ENCODE measurements at places on chromosomes 4 and X. TPM values are rescaled to one million over a fixed set of nuclear protein-coding genes. Genes with fewer than 3 reads are reported as not detected.

Gene PRDM8
- total RNA-seq, result 8.8 TPM

Gene HTRA3
- total RNA-seq, result 2.6 TPM

GRCh38 chrX:145729635-145730034, 88.0 kb upstream of the SLITRK2 start:
- DNase-seq, result peak; percentile 39

DNA sequence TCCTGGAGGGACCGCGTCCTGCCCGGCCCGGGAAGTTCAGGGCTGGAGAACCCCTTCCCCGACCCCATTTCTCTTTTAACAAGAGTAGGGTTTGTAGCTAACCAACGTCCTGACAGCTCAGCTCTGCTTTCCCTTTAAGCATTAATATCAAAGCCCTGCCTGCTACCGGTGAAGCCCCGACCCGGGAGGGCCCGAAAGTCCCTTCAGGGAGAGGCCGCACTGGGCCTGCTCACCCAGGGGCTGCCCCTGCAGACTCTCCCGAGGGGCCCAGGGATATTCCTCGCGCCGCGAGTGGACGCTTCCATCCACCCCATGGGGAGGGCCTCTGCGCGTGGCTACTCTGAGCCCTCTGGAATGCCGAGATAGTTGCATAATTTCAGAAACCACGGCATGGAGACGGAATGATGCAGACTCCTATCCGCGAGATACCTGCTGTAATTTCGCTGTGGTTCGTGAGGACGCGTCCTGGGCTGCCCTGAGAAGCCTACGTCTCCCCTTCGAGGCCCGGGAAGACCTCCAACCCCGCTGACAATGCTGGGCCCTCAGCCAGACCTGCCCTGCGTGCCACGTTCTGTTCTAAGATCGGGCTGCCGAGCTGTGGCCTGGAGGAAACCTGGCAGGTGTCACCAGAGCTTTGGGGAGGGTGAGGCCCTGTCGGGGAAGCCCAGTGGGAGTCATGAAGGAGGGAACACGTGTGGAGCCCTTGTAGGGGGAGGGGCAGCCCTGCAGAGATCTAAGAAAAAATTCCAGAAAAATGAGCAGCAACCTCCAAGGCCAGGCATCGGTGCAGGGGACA, 999 bp upstream of the CTBP1 start:
- DNase-seq, result peak; percentile 67
